ENCODE measurements at places on chromosomes 5 and 9.

DNA sequence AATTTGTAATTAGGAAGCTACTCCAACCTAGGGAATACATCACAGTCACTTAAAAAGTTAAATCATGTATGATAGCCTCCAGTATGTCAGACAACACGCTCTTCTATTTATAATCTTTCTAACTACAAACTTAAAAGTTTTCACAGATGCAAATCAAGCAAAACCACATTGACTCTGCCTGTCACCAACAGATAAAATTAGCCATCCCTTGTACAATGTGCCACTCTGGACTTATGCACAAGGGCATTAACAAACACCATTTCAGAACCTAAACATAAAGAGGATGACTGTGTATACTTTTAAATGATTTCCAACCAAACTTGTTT lies 14.7 kb downstream of the ERP44 start:
- DNase-seq: no peak

GRCh38 chr5:174692381-174692780 lies 32.0 kb upstream of the MSX2 start:
- DNase-seq: no peak

DNA sequence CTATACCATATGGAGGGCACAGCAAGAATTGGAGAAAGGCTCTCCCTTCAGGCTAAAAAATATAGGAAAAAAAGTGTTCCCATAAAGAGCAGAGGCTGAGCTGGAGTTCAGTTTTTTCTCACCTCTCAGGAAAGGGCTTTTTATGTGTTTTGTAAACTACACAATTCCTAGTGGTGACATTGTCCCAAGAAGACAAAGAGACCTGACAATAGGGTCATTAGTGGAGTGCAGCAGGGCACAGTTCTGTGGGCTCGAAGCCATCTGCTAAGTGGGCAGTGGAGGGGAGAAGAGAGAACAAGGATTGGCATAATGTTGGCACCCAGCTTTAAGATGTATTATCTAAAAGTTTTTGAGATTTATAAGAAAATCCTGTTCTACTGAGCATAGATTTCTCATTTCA lies 162.5 kb downstream of the HCN1 start:
- no peak for DNase-seq

DNA sequence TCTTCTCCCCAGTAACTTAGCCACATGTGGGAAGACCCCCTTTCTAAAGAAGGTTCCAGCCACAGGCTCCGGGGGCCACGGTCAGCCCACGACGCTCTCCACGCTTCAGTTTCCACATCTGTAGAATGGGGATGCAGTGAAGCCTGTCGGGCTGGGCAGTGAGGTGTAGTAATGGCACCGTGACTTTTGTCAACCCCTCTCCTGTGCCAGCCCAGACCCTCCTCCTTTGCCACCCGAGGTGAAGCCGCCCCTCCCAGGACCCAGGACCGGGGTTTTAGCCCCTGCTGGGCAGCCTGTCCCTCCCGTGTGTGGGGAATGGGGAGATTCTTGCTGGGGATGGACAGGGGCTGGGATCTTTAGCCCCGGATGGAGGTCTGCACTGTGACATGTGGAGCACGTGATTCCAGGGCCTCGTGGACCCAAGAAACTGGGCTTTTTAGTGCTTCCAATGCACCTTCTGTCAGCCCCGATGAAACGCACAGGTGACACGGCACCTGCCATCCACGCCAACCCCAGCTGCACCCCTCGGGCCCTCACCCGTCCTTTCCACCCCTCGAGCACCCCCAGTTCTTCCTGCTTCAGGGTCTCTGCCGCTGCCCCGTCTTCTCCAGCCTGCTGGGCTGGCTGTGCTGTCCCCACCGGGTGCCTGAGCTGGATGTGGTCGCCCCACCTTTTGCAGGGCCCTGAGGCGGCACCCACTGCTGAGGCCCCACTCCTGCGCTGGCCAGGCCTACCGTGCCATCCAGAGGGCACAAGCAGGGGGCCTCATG lies 13.4 kb upstream of the RNU6ATAC start:
- no peak for DNase-seq
